ENCODE measurements at places on chromosomes 12 and 14.

GRCh38 chr12:75655315-75655806 is 144.0 kb upstream of the KRR1 start:
- no peak for DNase-seq

- no peak for DNase-seq
Observed at GRCh38 chr12:8951744-8952143, 2.3 kb upstream of the M6PR start.

DNA sequence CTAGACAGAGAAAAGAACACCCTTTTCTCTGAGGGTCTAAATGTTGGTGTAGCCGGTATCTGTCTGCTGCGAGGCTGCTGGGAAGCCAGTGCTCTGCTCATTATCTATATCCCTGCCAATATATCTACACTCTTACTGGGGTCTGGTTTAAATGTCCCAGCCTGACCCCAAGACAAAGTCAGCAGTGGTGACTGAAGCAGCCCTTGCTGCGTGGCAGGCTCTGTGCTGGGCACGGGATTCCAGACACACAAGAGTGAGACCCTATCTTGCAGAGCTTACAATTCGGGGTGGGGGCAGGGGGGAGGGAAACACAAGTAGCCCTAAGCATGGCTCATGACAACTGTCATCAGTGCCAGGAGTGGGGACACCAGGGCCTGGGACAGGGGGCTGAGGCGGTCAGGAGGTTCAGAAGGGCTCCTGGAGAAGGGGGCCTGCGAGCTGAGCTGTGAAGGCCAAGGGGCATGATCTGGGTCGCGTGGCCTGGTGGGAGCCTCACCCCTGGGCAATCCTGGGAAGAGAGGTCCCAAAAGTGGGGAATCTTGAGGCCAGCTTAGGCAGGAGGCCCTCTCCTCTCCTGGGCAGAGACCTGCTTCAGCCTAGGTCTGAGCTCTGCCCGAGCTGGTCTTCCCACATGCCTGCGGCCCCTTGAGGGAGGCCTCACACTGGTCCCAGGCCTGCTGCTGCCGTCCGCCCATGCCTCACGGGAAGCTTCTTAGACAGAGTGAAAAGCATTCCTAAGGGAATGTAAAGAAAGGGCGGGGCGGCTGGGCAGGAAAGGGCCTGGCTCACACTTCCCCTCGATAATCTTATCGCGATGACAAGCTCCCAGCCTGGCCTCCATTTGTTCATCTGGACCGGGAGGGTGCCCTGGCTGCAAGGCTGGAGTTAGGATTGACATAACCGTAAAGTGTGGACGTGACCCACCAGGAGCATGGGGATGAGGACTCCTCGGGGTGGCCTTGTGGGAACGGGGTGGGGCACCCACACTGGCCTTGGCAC is 7.3 kb upstream of the RCOR1 start:
- DNase-seq: no peak

- DNase-seq: no peak
Observed at GRCh38 chr12:115942346-115942745, 335.1 kb downstream of the MED13L start.

GRCh38 chr12:52279422-52280318 is 5.2 kb downstream of the KRT86 start:
- DNase-seq: no peak

GRCh38 chr12:113326775-113327395 is 8.0 kb downstream of the SLC8B1 start:
- no peak for DNase-seq

DNA sequence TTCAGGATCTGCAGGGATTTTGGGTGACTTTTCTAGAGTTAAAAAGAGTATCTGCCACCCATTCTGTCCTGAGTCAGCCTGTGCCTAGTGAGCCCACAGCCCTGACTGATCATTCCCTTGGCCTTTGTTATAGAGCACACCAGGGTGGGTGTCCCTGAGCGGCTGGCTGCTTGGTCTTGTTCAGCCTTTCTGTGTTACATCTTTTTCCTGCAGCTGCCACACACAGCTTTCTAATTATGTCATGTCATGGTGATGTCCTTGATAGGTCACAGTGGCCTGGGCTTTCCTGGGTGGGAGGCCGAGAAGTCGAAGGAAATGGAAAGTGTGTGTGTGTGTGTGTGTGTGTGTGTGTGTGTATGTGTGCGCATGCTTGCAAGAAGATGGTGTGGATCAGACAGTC is 293.2 kb upstream of the CRY1 start:
- DNase-seq: no peak

GRCh38 chr14:36550899-36551298 is 30.9 kb upstream of the NKX2-1 start:
- no peak for DNase-seq

- no peak for DNase-seq
Observed at GRCh38 chr12:98868076-98868475, 223.0 kb downstream of the APAF1 start.

GRCh38 chr14:89484051-89484844 is 67.2 kb upstream of the FOXN3 start:
- no peak for DNase-seq

GRCh38 chr14:78612666-78613065 is 442.5 kb downstream of the NRXN3 start:
- DNase-seq: no peak

DNA sequence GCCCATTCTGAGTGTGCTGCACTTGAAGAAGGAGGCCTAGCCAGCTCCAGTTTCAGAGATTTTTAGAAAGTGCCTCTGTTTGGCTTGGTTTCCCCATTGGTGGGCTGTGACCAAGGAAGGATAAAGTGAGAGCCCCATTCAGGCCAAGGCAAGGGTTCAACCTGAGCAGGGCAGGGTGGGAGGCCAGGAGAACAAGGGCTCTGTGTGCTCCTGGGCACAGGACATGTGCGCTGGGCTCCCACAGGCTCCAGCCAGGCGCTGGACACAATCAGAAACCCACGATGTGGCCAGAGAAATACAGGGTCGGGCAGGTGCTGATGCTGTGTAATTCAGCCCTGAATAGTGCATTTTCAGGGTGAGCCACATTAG is 23.1 kb downstream of the WSCD2 start:
- no peak for DNase-seq

DNA sequence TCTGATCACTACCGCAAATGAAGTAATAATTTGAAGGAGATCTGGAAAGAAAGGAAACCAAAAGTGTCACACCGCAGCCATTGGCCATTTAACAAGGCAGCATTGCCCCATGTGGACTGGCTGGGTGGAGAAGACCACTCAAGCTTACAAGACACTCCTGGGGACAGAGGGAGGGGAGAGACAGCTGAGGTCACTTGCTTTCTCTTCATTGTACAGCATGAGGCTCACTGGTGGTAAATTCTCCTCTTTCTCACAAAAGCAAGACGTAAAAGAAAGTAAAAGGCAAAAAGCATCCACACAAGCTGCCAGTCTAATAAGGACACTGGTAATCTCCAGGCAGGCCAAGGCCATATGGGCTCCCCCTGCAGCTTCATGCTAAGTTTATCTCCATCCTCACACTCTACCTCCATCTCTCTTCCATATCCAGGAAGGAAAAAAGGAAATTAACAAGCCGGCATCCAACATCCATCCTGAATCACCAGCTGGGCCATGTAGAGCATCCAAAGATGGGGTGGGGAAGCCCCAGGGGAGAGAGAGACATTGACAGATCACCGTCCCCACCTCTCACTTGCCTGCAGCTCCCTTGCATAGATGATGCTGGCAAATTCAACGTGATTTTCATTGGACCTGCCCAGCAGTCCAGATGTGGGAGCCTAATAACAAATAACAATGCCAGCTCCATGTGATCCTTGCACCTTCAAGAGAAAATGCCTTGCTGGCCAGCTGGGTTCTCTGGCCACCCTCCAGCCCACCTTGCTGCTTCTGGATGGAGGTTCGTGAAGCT is 100.6 kb downstream of the DPF3 start:
- DNase-seq: no peak

DNA sequence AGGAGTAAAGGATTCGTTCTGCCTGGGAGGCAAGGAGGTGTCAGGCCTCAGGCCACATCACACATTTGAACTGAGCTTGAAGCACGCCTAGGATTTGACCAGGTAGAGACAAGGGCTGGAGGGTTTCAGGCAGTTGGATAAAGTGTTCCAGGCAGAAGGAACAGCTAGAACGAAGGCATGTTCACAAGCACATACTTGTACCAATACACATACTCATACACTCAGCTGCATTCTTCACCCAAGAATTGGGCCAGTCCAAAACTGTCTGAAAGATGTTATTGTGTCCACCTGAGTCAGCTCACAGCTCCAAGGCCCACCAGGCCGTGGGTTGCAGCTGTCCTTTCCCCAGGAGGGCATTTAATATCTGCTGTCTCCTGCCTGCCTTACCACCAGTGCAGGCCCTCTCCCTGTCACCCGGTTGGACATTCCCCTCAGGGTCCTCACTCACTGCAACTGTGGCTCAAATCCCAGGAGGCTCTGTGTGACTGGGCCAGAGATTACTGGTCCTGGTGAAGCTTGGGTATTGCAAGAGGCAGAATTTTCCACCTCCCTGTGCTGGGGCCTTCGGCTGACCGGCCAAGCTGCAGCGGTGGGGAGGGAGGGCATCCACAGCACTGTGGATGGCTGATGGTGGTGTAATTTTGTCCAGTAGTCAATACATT is 12.8 kb upstream of the AQP2 start:
- no peak for DNase-seq

- DNase-seq: no peak
Observed at GRCh38 chr12:132619386-132620112, 973 bp downstream of the P2RX2 start.

GRCh38 chr14:96267336-96267735 is 11.3 kb downstream of the BDKRB1 start:
- no peak for DNase-seq

GRCh38 chr14:82798276-82798675 is 1264.6 kb upstream of the SEL1L start:
- DNase-seq: no peak

GRCh38 chr14:87864356-87865270 is 128.4 kb downstream of the GALC start:
- DNase-seq: no peak

- DNase-seq: no peak
Observed at GRCh38 chr12:20865873-20866272, 55.4 kb downstream of the SLCO1B3 start.

- DNase-seq: no peak
Observed at GRCh38 chr14:68645371-68645770, 147.5 kb downstream of the ZFP36L1 start.

- DNase-seq: no peak
Observed at GRCh38 chr14:72472845-72473244, 421.1 kb downstream of the DPF3 start.

DNA sequence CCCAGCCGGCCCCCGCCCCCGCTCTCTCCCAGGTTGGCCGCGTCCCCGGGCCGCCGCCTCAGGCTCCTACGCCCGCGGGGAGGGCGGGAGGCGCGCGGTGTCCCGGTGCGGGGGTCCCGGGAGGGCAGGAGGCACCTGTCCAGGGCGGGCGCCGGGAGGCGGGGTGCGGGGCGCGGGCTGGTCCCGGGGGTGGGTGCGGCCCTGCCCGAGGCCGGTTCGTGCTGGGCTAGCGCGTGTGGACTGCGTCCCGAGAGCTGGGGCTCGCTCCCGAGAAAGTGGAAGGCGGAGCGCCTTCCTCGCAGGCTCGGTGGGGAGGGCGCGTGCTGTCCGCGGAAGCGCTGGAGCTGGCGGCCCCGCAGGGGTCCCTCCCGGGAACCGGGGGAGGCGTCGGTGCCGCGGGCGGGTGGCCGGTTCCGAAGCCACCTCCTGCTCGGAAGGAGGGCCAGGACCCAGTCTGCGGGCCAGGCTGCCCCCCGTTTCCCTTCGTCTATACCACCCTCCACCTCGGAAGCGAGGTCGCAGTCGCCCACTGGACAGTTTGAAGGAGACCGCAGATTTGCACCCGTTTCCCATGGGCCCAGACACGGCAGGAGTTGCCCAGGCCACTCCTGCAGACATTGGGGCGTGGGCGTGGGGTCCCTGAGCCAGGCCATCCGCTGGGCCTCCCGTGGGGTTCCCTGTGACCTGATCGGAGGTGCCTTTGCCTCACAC is 636 bp downstream of the ZFYVE21 start:
- DNase-seq: no peak

GRCh38 chr14:85165094-85165493 is 364.9 kb upstream of the FLRT2 start:
- DNase-seq: no peak

- no peak for DNase-seq
Observed at GRCh38 chr12:121181181-121181580, 28.7 kb upstream of the P2RX4 start.

DNA sequence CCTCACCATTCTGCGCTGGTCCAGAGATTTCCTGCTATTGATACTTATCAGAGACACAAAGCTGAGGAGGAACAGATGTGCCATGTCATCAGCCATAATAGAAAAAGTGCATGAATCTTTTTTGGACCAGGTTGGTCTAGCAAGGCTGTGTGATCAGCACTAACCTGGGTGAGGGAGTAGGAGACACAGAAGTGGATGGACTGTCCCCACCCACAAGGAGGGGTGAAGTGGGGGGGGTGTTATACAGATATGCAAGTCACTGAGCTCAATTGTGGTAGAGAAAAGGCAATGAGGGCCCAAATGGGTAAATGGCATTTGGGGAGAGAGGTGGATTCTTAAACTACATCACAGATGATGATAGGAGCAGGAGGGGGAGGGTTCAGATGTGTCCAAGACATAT is 123.0 kb downstream of the SAMD4A start:
- no peak for DNase-seq

- DNase-seq: no peak
Observed at GRCh38 chr12:90301561-90302133, 593.0 kb upstream of the ATP2B1 start.

- no peak for DNase-seq
Observed at GRCh38 chr12:120159509-120160237, 34.8 kb downstream of the GCN1 start.

DNA sequence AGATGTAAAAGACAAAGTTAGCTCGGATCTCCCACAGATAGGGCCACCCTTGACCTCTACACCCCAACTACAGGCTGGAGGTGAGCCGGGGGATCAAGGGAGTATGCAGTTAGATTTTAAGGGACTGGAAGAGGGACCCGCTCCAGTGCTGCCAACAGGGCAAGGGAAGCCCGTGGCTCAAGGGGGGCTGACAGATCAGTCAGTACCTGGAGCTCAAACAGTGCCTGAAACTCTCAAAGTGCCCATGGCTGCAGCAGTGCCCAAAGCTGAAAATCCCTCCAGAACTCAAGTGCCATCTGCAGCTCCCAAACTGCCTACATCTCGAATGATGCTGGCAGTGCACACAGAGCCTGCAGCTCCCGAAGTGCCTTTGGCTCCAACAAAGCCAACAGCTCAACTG is 10.4 kb downstream of the NYNRIN start:
- DNase-seq: no peak

GRCh38 chr12:107515446-107515958 is 170.1 kb upstream of the PWP1 start:
- no peak for DNase-seq

DNA sequence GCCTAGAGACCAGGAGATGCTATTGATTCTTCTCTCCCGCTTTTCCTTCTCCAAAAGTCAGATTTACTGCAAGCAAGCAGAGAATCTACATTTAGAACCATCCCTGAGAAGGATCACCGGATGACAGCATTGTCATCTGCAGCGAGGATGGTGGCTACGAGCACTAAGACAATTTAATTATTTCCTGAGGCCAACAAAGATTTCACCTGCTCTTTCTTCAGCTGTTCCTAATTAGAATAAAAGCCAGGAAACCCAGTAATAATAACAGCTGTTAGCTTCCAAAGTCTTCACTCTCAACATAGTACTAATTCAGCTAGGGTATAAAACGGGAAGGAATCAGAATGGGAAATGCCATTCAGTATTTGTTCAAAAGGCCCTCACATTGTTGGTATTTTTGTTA is 53.3 kb downstream of the TMTC1 start:
- no peak for DNase-seq
